ENCODE measurements at places on chromosomes 16 and 17.

- DNase-seq = no peak
Measured at GRCh38 chr16:27768651-27769272, 218.8 kb downstream of the KATNIP start.

GRCh38 chr16:80084614-80085013 lies 456.2 kb upstream of the DYNLRB2 start:
- DNase-seq = no peak

GRCh38 chr16:58339452-58339981 lies 44.7 kb upstream of the PRSS54 start:
- no peak for DNase-seq

DNA sequence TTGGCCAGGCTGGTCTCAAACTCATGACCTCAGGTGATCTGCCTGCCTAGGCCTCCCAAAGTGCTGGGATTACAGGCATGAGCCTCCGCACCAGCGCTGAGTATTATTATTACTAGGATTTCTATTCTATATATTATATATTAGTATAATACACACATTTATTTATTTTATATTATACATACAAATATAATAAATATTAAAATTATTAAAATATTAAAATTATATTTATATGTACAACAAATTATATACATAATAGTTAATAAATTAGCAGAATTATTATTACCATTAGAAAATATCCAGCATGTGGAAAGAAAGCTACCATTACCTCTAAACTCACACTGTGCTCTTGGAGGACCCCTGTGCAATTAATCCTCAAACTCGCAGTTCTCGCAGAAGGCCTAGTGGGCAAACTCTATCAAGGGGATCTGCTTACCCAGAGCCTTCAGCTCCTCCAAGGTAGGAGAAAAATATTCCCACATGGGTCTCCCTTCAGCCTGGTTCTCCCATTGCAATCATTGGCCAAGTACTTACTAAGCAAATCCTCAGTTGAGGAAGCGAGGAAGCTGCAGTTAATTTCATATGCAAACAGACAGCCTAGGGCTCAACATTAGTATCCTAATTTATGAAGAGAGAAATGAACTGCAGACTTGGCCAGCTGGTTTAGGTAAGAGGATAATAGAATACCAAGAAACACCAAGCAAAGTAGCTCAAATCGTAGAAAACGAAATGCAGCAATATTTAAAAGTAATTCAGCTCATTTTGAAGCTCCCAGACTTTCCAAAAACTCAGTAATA lies 241.4 kb upstream of the IRX5 start:
- DNase-seq = no peak

DNA sequence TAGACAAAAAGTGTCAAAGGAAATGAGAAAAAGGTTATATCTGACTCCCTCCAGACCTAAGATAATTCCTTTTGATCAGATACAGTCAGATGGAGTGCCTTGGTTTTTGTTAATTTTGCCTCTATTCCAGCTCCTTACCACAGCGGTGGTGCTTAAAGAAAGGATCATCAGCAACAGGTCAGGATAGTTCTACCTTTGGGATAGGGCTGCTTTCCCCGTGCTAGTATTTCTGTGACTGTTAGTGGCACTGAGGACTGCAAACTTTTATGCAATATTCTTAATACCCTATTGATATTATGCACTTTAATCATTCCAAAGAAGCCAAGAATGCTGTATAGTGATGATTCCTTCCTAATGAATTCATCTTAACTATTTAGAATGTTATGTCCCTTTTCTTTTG lies 24.5 kb downstream of the NQO1 start:
- no peak for DNase-seq

DNA sequence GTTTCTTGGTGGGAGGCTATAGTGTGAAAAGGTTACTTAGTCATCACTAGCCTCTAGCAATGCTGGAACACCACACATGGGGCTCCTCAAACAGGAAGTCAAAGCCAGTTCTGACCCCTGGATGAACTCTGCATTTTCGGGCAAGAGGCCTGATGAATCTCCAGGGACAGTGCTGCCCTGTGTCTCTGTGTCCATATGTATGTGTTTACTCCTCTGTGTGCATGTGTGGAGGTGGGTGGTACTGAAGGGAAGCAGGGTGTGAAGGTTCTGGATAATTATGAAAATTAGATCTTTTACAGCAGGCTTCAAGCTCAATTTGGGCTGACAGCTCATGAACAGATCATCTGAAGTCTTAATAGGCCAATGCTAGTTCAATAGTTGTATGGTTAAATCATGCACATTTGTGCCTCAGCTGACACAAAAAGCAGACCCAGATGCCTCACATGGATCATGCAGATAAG lies 133.6 kb downstream of the SNX11 start:
- DNase-seq = no peak

DNA sequence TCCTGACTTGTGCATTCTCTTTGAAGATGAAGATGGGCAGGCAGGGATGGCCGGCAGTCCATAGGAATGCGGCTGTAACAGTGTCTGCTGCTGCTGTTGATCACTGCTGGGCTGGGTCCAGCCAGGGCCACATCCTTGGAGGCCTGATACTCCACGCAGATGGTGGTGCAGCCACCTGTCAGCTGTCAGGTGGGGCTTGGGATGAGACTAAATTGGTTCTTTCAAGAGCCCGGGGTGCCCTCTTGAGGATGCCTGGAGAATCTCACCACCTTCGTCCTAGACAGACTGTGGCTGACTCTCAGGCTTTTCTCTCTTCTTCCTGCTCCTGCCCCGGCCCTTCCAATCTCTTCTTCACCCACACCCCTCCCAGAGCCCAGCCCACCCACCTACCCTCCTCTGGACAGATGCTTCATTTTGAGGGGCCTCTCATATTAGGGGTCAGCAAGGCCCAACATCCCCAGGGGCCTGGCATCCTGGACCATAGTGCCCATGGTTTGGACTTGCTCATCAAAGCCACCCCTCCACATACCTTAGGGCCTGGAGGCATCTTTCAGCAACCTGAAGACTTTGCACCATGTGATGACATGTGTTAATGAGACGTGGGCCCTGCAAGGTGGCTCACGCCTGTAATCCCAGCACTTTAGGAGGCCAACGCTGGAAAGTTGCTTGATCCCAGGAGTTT lies 19.1 kb downstream of the OSBPL7 start:
- DNase-seq = peak; percentile 21

- no peak for DNase-seq
Measured at GRCh38 chr17:47644324-47644723, 5.4 kb upstream of the KPNB1 start.

DNA sequence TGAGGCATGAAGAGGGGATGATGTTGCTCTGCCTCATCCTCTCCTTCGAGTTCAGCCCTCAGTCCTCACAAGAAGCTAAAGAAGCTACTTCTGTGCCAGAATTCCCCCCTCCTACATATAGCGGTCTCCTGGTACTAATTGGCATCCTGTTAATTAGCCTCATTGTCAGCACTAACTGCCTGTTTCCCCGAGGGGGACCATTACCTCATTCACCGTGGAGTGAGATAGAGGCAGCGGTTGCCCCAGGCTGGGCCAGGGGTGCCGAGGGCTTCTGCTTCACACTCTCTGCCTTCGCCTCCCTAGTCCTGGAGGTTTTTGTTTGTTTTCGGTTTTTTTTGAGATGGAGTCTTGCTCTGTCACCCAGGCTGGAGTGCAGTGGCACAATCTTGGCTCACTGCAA lies 5.7 kb upstream of the MINK1 start:
- DNase-seq = no peak

All from activated CD8-positive, alpha-beta memory T cell treated with anti-CD3 and anti-CD28 coated beads for 1 hour (primary cell).